ENCODE measurements at places on chromosomes 6 and 20.
A peak's percentile ranks its signal among the peaks of the same experiment; 100 is the strongest.

DNA sequence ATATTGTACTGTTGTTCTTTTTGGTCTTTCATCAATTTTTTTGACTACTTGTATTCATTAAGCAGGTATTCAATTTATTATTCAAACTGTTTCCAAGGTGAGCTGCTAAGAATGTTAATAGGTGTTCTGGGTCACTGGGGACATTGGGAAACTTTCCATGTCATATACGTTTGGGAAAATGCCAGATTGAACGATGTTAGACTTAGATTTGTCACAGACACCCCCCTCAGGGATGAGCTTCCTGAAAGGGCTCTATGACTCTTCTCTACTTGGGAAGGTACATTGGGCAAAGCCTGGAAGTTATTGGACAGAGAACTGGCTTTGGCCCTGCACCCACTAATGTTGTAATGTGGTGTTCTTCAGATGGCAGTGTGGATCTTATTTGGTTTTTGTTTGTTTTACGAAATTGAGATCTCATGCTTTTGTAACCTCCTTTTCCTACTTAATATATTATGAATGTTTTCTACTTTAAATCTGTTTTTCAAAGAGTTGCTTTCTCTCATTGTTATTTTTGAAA is 42.1 kb downstream of the PLCB4 start:
- DNase-seq = no peak

GRCh38 chr6:143098054-143098671 is 37.5 kb downstream of the AIG1 start:
- DNase-seq = no peak

DNA sequence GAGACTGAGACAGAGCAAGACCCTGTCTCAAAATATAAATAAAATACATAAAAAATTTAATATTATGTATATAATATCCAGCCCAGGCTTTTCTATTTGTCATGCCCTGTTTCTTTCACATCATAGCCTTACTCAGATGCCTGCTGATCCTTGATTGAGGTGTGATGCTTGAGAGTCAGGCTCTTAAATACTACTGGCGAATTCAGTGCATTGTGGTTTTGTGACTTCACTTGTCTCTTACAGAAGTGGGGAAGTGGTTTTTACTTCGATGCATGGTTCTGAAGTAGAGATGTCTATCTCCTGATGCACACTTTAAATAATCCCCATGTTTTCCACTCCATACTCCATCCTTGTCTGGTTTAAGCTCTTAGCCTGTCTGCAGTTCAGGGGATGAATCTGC is 29.1 kb downstream of the ASXL1 start:
- DNase-seq = peak; percentile 55

DNA sequence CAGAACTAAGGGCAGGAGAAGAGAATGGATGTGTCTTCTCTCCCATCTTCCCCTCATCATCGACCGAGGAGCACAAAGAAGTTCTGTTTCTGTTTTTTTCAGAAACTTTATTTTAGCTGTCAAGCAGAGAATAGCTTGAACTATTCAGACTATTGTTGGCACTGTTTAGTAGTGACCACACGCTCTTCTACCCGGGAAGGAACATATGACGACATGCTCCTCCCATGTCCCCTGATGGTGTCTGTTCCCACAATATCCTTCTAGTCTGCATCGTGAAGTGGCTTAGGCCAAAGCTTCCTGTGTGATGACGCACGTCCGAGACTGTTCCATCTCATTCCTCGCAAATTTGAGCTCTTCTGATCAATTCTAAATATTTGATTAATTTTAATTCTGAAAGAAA is 27.2 kb upstream of the KIF25 start:
- DNase-seq = no peak

- no peak for DNase-seq
Observed at GRCh38 chr6:47674673-47675072, 23.7 kb upstream of the ADGRF4 start.

Measured in immature natural killer cell (primary cell).